Stimulated activated CD4-positive, alpha-beta T cell treated with anti-CD3 and anti-CD28 coated beads, Interleukin-1b, Interleukin-23, amount 100 ng/mL, for 4 hours (primary cell): ENCODE measurements at places on chromosomes 2 and 18.

DNA sequence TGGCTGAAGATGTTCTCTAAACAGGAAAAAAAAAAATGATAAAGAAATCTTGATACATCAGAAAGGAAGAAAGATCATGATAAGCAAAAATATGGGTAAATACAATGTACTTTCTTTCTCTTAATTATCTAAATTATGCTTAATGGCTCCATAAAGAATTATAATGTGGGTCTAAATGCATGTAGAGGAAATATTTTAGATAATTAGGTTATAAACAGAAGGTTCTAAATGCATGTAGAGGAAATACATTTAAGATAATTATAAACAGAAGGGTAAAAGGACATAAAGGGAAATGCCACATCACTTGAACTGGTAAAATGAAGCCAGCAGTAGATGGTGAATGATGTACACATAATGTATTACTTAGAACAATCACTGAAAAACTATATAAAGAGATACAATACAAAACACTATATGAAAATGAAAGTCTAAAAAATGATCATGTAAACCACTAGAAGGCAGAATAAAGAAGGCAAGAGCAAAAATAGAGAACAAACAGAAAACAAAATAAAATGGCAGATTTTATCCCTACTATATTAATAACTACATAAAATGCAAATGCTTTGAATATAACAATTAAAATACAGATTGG lies 308.4 kb upstream of the CDH2 start:
- DNase-seq, result no peak

- DNase-seq, result peak; percentile 68
Measured at GRCh38 chr2:199850718-199851500, at the start of gene FTCDNL1. Gene FTCDNL1, minus strand, starts transcription at chr2:199851192. Its CDS starts 2,230 bp downstream, at chr2:199848962.

- no peak for DNase-seq
Measured at GRCh38 chr18:39825485-39826150, 2129.4 kb upstream of the PIK3C3 start.

- DNase-seq, result no peak
Measured at GRCh38 chr18:54130631-54131030, 93.8 kb downstream of the MBD2 start.

DNA sequence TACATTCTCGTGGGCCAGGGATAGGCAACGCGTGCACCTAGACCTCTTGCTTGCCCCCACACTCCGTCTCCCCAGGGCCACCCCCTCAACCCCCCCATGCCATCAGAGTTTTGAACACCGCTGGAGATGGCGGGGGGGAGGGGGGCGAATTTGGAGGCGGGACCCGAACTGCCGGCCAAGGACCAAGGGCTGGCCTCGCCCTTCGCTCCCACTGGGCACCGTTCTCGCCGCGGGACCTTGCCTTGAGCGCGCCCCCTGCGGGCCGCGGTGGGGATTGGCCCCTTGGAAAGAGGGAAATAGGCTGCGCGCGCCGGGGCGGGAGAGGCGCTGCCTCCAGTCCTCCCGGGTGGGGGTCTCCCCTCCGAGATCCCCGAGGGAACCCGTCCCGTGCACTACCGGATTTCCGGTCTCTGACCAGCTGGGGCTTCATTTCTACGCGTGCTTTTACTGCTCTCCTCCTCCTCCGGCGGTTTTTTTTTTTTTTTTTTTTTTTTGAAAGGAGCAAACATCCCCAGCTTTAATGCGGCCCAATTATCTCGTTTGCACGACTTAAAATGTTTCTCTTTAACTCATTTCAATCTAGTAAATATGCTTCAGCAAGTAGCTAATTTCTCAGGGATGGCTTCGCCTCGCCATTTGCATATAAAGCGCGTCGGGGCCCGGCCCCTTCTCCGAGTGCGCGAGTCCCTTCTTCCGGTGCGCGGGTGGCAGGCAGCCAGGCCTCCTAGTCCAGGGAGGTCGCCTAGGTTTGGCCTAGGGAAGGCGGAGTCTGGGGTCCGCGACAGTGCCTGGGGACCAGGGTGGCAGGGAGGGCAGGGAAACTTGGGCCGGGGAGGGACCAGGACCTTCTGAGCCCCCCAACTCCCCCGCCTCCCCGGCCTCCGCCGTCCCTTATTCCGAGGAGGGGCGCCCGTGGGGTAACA lies 10.0 kb upstream of the GBX2 start:
- DNase-seq, result peak; percentile 3

DNA sequence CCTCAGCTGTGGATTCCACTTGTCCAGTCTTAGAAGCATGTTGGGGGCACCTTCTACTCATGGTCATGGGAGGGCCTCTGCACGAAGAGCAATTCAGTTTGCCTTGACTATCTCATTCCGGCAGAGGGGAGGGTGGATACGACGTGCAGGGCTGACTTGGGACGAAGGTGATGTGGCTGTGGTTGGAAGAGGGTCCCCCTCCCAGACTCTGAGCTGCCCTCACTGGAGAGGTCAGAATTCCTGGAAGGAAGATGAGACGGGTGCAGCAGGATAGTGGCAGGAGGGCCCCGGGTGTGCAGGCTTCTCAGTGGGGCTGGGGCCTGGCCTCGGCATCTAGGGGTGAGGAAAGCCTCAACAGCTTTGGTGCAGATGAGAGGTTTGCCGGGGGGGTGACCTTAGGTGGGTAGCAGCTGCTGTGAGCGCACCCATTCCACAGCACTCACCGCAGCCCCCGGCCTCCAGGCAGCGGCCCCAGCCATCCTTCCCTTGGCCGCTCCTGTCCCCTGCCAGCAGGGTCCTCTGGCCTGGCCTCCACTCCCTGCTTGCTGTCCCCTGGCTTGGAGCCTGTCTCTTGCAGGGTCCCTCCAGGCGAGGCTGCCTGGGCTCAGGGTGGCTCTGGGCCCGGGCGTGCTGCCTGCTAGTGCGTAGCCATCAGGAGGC lies 3.2 kb downstream of the RNPEPL1 start:
- no peak for DNase-seq

DNA sequence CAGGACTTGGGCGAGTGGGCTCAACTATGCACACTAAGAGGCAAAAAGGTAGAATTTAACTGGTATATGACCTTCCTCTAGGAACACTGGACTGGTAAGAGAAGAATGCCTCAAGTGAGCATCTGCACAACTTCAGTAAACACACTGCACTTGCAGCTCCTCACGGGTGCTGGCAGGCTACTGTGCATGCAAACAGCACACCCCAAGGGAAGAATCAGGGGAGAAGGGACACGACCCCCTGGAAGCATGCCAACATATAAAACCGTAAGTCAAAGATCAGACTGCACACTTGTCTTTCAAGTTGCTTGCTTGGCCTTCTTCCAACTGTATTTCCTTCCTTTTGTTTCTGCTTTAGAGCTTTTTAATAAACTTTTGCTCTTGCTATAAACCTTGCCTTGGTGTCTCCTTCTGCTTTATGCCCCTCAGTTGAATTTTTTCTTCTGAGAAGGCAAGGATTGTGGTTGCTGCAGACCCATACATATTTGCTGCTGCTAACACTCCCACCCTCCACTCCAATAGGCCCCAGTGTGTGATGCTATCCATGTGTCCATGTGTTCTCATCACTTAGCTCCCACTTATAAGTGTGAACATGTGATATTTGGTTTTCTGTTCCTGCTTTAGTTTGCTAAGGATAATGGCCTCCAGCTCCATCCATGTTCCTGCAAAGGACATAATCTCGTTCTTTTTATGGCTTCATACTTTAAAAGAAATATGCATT lies 263.7 kb upstream of the SPOPL start:
- DNase-seq, result no peak

GRCh38 chr2:234243871-234244565 lies 193.5 kb downstream of the SPP2 start:
- DNase-seq, result no peak
